ENCODE measurements at places on chromosomes 6 and 20.

- DNase-seq = no peak
These were observed 344.2 kb upstream of the SULF2 start for GRCh38 chr20:48129345-48129942.

DNA sequence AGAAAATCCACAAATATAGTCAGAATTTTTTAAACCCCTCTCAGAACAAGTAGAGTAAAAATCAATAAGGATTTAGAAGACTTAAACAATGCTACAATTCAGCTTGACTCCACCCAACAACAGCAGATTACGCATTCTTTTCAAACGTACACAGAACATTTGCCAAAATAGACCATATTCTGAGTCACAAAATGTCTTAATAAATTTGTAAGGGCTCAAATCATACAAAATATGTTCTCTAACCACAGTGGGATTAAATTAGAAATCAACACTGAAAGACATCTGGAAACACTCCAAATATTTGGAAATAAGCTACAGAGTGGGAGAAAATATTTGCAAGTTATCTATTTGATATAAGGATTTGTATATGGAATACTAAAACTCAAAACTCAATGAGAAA is 164.2 kb upstream of the AKAP12 start:
- DNase-seq = peak; percentile 88

DNA sequence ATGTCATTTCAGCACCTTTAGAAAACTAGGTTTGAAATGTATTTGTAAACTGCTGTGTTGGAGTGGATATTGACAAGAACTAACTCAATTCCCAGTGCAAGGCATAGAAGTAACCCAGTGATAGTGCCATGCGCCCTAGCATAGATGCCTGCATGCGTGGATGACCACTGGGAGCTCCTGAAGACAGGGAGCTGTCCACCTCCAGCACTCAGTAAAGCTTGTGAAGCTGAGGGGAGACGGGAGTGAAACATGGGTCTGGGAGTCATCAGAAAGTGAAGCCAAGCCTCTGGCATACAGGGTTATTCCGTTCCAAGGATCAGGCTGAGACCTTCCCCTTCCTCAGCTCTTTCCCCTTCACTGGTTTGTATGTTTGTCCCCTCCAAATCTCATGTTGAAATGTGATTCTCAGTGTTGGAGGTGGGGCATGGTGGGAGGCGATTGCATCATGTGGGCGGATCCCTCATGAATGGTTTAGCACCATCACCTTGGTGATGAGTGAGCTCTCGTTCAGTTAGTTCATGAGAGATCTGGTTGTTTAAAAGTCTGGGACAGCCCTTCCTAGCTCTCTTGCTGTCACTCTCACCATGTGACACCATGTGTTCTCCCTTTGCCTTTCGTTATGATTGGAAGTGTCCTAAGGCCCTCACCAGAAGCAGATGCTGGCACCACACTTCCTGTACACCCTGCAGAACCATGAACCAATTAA is 146.5 kb upstream of the FERMT1 start:
- DNase-seq = no peak

DNA sequence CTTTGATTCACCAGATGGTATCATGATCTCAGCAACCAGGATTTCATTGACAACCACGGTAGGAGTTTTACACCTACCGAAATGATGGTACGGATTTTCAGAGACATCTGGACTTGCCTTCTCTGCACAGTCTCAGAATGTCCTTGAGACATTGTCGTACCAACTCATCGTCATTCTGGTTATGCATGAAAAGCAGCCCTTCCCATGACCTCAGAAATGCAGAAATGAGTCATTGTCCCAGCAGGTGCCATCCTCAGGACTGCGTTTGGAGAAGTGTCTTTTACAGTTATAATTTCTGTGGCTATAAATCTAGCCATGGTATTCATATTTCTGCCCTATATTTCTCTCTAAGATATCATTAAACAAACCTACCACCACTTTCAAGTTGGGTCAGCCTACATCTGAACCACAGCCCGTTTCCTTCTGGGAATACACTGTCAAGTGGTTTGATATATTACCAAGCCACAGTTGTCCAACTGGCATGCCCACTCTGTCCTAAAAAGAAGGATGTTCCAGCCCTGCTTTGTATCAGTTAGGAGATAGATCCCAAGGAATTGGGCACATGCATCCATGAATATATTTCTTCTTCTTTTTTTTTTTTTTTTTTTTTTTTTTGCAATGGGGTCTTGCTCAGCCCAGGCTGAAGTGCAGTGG is 7.5 kb upstream of the BFSP1 start:
- peak; percentile 34 for DNase-seq

DNA sequence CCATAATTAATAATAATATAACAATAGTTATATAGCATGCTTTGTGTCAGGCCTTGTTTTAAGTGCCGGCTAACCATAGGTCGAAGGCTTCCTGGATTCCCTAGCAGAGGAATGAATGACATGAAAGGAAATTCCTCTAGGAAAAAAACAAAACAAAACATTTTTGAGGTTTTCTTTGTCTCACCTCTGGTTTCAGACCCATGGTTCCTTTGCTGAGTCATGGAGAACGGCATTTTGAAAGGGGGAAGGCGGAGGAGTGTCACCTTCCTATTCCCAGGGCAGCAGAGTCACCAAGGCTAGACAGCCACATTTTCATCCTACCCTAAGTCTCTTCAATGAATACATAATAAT is 25.3 kb upstream of the CCND3 start:
- peak; percentile 32 for DNase-seq

DNA sequence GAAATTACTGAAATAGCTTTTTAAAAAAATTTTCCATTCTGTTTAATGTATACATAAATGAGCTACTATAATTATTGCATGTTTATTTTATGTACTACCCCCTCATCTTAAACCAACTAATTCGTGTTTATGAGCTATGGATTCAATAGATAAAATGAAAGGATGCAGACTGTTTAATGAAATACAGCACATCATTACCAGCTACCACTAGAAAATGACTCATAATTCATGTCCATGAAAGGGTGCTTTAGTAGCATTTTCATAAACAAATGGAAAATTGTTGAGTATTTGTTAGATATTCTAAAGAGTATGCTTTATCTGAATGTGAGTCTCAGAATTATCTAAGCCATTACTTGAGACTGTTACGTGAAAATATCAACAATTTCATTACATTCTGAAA is 1590.1 kb downstream of the HACE1 start:
- DNase-seq = no peak

DNA sequence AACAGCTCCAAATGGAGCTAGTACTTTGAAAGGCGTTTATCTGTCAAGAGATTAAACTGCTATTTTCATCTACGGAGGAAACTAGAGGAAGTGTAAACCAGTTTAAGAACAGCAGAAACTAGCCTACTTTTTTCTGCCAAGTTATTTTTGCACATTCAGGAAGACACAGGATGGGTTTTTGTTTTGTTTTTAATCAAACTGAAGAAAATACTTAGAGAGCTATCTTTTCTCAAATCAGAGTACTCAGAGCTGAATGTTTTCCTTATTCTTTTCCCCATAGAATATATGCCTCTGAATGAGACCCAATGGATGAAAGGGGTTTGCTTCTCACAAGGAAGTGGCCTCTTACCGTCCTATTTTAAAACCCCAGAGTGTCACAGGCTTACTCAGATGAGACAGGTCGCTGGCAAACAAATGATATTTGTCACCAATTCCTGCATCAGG is 538.5 kb downstream of the CD83 start:
- no peak for DNase-seq

GRCh38 chr20:18390201-18390600 is 76.6 kb downstream of the DZANK1 start:
- no peak for DNase-seq

DNA sequence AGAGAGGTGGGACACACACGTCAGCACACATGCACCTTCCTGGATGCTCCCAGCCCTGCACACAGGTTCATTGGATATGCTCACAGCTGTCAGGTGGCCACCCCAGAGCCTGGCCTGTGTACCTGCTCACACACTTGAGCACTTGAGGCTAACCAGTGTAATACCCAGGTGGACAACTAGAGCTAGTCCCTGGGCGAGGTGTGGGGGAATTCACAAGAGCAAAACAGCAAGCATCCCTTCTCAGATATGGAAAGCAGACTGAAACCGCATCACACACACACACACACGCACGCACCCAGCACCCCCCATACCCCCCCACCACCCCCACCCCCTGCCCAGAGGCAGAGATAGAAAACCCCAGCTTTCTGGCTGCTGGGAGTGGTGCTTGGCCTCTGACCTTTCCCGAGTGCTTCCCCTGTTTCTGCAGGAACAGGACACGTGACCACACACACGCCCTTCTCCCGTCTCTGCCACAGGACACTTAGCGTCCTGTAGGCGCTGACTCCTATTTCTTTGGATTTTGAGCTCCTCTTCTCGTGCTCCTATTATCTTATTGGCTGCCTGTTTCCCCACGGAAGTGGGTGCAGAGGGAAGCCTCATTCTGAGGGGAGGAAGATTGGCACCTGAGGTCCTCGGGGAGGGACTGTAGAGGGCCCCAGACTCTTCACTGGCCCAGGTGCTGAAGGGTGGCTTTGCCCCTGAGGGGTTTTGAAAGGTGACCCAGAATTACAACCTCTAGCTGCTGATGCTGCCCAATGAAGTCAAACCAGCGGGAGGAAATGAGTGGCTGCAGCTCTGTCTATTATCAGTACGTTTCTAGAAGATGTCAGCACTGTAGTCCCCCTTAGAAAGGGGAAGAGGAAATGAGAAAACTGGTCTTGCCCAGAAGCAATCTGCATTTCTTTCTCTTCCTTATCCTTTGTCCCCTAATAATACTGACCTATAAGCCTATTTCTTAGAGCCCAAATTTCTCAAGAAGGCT is 65.8 kb downstream of the SYTL3 start:
- no peak for DNase-seq

DNA sequence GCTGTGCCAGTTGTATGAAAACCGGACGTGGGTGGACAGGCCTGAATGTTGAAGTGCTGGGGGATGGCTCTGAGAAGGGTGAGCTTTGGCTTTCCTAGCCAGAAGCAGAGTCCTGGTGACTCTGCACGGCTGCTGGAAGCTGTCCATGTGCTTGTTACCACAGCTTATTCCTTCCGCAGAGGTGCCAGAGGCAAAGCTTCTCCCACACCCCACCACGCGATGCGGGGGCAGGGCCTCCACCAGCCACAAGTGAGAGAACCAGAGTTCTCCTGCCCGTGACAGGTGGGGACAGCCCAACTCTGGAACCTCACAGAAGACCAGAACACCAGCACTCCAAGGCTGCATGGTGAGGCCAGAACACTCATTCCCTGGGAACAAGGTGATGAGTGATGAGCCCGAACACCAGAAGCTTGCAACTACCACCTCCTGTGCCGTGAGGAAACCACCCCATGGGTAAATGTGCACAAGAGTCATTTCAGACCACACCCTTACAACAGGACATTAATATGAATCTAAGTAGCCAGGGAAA is 36.7 kb downstream of the JAG1 start:
- peak; percentile 75 for DNase-seq

DNA sequence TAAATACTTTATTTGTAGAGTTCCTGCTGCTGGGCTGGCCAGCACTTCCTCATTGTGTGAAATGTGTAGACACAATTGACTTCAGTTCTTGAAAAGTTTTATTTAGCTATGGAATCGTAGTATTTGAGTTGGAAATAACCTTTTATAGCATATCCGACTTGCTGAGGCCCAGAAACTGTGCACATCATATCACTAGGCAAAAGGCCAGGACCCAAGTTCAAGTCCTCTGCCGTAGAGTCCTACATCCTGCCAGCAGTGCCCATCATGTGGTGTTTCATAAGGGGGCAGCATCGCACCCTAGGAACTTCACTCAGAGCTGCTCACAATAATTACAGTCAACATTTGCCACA is 207.7 kb upstream of the SNX9 start:
- peak; percentile 29 for DNase-seq

DNA sequence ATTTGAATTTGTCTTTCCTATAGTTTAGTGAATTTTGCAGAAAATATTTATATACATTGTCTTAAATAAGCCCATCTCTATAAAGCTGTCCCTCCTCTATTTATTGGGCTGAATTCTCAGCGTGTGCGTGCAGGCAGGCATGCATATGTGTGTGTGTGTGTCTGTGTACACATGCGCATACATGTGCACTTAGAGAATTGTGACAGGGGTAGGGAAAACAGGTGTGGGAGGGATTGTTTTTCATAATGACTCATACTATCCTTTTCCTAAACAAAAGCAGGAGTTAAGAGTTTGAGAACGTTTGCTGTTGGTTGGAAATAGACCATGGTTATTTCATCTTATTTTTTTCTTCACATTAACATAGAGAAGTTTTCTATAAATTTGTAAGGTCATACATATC is 43.4 kb upstream of the FABP7 start:
- DNase-seq = no peak

- no peak for DNase-seq
These were observed 53.5 kb upstream of the CEP85L start for GRCh38 chr6:118704915-118705314.

DNA sequence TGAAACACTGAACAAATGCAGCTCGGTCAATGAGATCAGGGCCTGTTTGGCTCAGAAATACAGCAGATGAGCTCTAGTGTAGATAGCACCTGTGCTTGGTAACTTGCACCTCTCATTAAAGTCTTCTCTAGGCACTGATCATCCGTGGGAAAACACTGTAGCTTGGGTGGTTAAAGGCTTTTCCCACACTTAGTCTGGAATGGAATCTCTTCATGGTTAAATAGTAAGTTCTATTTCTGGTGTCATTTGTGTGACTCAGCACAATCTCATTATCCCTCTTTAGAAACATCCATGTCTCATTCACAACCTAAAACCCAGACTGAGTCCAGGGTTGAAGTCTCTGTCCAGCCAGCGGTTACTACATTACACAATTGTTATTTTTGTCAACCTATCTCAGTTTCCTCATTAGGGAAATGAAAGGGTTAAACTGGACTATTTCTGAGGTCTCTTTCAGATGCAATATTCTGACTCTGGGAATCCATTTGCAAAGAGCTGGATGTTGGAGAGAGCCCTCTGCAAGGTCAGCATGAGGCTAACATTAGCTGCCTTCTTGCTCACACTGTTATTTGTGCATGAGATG is 125.0 kb downstream of the ZDHHC14 start:
- DNase-seq = peak; percentile 8
